Caki2 (cell line): ENCODE measurements at places on chromosomes 13 and 19. TPM values are rescaled to one million over a fixed set of nuclear protein-coding genes. Genes with fewer than 3 reads are reported as not detected.
A peak's percentile ranks its signal among the peaks of the same experiment; 100 is the strongest.

DNA sequence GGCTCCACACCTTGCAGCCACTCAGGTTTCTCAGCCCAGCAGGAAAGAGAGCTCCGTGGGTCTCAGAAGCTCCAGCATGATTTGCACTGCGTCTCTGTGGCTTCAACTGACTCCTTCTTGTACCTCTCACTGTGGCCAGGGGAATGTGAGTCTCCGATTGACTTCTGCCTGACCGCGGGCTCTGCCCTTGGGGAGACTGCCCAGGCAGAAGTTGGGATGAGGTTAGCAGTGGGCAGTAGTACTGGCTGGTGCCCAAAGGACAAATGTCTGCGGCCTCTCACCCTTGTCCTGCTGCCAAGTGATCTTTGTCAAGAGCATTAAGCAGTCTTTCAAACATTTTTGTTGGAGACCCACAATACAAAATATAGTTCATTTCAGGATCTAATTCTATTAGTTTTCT lies 34.4 kb upstream of the FXYD3 start:
- no peak for DNase-seq

DNA sequence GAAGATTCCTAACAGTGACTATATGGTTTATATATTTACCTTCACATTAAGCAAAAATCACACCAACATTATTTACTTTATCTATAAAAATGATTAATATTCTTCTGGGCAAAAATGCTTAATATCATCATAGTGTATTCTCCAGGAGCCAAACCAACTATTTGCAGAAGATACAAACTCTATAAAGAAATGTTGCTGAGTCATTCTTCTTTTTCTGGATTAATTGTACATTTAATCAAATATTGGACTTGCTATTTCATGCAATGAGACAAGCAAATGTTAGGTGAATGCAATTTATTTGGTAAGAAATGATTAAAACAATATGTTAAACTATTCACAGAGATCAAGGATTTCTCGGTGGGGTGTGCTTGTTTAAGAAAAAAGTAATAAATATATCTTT lies 1075.8 kb downstream of the PCDH9 start:
- no peak for DNase-seq

The GPR12 gene
- not detected in 2 replicates for total RNA-seq

GRCh38 chr13:106548064-106548696 lies 12.7 kb upstream of the EFNB2 start:
- DNase-seq = no peak

The RGS9BP gene
- total RNA-seq = 1.3 and 2.1 TPM in 2 replicates

DNA sequence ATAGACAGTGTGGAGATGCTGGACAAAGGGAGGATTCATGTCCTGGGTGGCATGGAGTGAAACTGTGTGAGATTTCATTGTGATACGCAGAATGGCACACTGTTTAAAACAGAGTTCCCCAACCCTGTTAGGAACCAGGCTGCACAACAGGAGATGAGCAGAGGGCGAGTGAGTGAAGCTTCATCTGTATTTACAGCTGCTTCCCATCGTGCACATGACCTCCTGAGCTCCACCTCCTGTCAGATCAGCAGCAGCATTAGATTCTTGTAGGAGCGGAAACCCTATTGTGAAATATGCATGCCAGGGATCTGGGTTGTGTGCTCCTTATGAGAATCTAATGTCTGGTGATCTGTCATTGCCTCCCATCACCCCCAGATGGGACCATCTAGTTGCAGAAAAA lies 72.5 kb downstream of the RAP2A start:
- no peak for DNase-seq

DNA sequence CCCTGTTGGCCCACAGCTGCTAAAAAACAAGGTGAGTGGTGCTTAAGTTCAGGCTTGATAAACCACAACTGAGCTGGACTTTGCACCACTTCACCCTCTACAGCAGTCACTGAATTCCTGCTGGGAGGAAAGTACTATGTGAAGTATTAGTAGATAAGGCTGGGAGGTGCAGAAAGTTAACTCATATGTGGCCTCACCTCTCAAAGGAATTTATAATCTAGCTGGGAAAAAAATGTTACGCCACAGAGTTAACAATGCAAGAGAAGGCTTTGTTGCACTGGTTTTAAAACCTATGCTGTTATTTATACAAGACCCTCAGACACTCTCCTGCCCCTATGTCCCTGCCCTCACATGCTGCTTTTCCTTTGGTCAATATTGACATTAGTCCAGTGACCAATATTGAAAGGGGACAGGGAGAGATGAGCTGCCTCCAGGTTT lies 60.9 kb downstream of the LIG4 start:
- DNase-seq = no peak

- peak; percentile 86 for DNase-seq
Measured at GRCh38 chr19:4815426-4816201, 15.9 kb downstream of the TICAM1 start.

- DNase-seq = no peak
Measured at GRCh38 chr13:67048821-67049150, 181.3 kb downstream of the PCDH9 start.

- DNase-seq = no peak
Measured at GRCh38 chr19:54473071-54473891, at the start of gene CDC42EP5. Gene CDC42EP5, minus strand, starts transcription at chr19:54473296. Its CDS starts 7,749 bp downstream, at chr19:54465547.

DNA sequence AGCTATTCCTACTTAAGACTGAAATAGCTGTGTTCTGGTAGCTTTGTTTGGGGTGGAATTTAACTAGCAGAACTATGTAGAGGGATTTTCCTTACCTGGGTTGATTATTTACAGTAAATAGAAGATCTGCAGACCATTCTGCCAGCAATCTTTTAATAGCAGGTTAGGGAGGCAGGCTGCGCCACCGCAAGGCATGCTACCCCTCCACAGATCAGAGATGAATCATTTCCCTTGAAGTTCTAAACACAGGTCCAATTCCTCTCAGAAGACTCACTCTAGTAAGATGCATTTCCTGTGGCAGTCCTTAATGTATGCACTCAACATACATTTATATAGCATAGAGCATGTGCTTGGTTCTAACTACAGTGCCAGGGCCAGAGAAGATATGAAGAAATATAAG lies 109.0 kb downstream of the TNFRSF19 start:
- DNase-seq = peak; percentile 38

GRCh38 chr19:5116292-5116691 lies 147.4 kb downstream of the KDM4B start:
- DNase-seq = no peak

- DNase-seq = no peak
Measured at GRCh38 chr19:9507285-9507684, 8.9 kb upstream of the ZNF560 start.

GRCh38 chr13:97716746-97717145 lies 236.7 kb upstream of the IPO5 start:
- no peak for DNase-seq

The MAP3K10 gene
- 9.4 and 20.0 TPM in 2 replicates for total RNA-seq

The GARIN5B gene
- not detected in 2 replicates for total RNA-seq

DNA sequence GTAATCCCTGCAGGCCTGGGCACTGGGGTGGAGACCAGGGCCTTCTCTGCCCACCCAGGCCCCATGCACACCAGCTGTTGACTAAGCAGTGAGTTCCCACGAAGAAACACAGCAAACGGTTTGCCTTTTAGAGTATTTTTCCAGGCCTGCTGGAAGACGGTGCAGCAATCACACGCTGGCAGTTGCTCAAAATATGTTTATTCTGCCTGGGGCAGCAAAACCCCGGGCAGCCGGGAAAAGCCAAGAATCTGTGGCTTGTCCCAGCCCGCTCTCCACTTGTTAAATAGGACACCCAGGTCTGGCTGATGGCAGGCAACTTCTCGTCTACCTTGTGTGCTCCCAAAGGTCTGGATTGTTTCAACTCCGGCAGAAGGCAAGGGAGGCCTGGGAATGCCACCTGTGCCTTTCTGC lies 40.8 kb downstream of the GGACT start:
- no peak for DNase-seq

DNA sequence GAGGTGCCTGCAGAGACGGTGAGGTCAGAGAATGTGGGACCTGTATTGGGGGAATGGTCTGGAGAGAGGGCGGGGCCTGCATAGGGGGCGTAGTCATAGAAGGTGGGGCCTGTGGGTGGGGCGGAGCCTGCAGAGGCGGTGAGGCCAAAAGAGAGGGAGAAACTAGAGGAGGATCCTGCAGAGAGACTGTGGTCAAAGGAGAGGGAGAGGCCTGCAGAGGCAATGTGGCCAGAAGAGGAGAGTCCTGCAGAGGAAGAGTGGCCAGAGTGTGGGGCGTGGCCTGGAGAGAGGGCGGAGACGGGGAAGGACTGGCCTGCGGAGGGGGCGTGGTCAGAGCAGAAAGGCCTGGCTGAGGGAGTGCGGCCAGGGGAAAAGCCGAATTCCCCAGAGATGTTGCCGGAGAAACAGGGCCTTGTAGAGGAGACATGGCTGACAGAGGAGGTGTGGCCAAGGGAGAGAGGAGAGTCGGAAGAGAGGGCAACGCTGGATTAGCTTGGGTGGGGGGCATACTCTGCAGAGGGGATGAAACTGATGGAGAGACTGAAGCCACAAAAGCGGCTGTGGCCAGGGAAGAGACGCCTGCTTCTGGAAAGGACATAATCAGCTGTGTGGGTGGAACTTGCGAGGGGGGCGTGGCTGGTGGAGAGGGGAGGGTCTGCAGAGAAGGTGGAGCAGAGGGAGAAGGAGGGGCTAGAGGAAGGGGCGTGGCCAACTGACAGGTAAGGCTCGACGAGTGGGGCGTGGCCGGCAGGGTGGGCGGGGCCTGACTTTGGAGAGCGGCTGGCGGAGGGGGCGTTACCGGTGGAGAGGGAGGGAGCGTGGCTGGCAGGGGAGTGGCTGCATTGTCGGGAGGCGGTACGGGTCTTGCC lies 2.5 kb downstream of the PRR36 start:
- DNase-seq = peak; percentile 92

DNA sequence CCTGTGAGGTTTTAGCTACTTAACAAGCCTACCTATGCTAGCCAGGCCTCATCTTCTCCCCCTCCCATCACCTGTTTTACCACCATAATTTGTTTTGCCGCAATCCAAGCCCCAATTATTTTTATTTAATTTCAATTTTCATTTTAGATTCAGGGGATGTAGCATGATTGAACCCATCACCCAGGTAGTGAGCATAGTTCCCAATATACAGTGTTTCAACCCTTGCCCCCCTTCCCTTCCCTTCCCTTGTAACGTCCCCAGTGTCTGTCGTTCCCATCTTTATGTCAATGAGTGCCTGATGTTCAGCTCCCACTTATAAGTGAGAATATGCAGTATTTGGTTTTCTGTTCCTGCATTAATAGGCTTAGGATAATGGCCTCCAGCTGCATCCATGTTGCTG lies 885.0 kb downstream of the UQCRFS1 start:
- no peak for DNase-seq

The WDR88 gene
- total RNA-seq = not detected in 2 replicates

DNA sequence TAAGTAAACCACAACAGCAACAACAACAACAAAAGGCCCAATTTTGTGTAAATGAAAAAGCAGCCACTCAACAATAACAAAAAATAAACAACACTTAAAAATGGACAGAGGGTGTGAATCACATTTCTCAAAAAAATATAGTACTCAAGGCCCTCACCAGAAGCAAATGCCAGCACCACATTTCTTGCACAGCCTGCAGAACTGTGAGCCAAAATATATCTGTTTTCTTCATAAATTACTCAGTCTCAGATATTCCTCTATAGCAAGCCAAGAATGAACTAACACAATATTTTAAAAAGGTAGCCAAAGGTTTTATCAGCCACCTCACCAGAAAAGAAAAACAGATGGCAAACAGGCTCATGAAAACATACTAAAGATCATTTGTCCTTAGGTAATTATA lies 3.9 kb upstream of the CD33 start:
- no peak for DNase-seq

DNA sequence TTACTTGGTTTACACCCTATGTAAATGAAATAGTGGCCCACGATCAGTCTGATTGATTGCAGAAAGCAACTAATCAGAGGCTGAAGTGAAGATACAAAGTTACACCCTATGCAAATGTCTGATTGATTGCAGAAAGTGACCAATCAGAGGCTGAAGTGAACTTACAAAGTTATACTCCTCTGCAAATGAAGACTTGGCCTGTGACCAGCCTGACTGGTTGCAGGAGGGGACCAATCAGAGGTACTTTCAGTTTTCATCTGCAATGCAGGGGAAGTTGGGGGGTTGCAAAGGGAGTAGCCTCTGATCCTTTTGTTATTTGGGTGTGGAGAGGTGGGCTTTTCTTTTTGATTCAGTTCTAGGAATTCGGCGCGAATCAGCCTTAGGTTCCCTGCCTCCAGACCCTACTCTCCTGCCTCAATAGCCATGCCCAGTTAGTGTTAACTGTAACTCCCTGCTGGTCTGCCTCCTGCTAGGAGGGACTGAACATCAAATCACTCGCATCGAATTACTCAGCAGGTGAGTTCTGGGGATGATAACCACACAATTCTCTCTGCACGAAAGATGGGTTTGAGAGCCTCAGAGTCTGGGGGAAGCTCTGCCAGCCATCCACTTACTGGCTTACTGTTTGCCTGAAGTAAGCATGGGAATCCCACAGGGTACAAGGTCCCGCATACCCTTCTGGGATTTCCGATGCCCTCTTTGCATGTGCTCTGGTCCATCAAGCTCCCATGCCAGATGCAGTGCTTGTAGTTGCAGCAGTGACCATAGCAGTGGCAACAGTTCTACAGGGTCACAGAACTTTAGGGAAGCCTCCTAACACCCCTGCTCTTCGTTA lies 7.5 kb downstream of the ARL11 start:
- DNase-seq = no peak

The PPP1R13L gene
- total RNA-seq = 10.1 and 30.6 TPM in 2 replicates

DNA sequence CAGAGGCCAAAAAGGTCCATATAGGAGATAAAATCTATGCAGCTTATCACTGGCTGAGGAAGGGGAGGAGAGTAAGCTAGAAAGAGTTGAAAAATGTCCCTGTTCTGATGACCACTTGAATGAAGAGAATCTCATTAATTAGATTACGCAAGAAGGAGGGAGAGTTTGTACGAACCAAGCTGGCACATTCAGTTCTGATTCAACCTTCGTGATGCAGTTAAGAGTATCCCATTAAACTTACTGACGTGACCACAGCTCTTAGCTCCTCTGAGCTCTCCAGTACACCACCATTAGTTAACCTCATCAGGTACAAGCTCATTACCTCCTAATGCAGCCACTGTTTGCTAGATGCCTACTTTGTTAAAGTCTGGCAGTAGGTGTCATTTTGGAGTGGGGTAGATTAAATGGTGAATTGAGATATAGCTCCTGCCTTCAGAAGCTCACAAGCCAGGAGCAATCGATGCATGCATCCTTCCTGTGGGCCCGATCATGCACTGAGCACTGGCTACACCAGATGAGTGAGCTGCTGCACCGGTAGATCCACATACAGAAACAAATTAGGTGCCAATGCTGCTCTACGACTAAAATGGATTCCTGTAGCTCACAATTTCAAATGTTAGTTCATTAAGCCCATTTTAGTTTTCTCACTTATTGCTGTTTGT lies 458.3 kb downstream of the COG6 start:
- no peak for DNase-seq

GRCh38 chr13:51707461-51707860 lies 96.5 kb downstream of the DHRS12 start:
- DNase-seq = no peak

The SMAD9 gene
- 0.55 and 0.64 TPM in 2 replicates for total RNA-seq

GRCh38 chr13:48680756-48681392 lies 27.1 kb downstream of the CYSLTR2 start:
- DNase-seq = no peak

DNA sequence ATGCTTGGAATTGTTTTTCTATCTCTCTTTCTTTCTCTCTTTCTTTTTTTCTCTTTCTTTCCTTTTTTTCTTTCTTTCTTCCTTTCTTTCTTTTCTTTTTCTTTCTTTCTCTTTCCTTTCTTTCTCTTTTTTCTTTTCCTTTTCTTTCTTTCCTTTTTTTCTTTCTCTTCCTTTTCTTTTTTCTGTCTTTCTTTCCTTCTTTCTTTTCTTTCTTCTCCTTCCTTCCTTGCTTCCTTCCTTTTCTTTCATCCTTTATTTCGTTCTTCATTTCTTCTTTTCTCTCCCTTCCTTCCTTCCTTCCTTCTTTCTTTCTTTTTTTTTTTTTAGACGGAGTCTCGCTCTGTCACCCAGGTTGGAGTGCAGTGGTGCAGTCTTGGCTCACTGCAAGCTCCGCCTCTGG lies 1.9 kb upstream of the MEX3D start:
- DNase-seq = no peak
